CD4-positive, alpha-beta T cell treated with Interleukin-4 for 4 hours (primary cell): ENCODE measurements at places on chromosomes 12 and 14.
A peak's percentile ranks its signal among the peaks of the same experiment; 100 is the strongest.

GRCh38 chr14:41171045-41171444, 435.6 kb upstream of the LRFN5 start:
- DNase-seq = no peak

DNA sequence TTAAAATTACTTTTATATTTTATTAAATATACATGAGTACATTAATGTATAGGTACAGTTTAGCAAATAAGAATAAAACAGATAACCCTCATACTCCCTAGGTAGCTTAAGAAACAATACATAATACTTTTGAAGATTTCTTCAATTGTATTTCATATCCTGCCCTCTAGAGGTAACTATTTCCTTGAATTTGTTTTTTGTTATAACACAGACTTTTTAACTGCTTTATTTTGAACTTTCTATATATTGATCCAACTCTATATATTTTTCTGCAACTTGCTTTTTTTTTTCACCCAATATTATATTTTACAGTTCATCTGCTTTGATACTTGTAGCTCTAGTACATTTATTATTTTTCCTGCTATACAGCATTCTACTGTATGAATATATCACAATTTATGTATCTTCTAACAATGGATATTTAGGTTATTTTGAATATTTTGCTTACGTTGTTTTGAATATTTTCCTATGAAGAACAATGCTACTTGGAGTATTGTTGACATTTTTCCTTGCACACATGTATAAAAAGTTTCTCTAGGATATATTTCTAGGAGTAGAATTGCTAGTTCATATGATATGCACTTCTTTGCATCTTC, 72.8 kb upstream of the ABCD2 start:
- peak; percentile 56 for DNase-seq

GRCh38 chr12:104462931-104463339, 6.2 kb downstream of the CHST11 start:
- DNase-seq = peak; percentile 89

GRCh38 chr14:104874571-104875411, 9.7 kb downstream of the CEP170B start:
- no peak for DNase-seq

GRCh38 chr14:78902010-78902623, 731.9 kb downstream of the NRXN3 start:
- no peak for DNase-seq

DNA sequence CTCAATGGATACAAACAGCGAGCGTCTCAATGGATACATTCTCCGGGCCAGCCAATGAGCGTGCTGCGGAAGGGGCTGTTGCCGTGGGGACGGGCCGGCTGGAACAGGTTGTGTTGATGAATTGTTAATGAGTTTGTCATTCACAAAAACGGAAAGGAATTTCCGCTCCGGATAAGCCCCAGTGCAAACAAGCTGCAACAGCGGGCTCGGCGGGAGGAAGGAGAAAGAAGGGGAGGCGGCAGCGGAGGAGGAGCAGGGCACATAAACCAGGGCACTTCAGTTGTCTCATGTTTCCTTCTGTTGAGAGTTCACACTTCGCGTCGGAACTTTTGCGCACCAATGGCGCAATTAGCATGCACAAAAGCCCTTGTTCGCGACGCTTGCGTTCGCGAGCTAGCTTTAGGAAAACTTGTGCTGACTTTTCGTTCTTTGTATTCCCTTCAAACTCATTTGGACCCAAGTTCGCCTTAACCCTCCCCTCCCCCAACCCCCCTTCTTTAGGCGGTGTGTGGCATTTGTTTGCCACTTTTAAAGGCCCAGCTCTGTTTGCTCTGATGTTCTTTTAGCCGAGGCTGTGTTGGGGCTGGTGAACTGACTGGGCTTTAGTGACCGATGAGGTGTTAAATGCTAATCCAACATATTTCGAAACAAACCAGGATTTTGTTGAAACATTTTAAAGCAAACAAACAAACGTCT, at the start of gene DUSP6:
TSS of gene DUSP6 (minus strand) at position 10 of the 696 bp plus-strand sequence. CDS start 462 bp downstream, outside the sequence.
- DNase-seq = peak; percentile 93
